HEK293T (cell line): ENCODE measurements at places on chromosomes 3 and 15.
A peak's percentile ranks its signal among the peaks of the same experiment; 100 is the strongest.

GRCh38 chr3:79081335-79081734 lies 686.5 kb downstream of the ROBO1 start:
- DNase-seq = no peak

DNA sequence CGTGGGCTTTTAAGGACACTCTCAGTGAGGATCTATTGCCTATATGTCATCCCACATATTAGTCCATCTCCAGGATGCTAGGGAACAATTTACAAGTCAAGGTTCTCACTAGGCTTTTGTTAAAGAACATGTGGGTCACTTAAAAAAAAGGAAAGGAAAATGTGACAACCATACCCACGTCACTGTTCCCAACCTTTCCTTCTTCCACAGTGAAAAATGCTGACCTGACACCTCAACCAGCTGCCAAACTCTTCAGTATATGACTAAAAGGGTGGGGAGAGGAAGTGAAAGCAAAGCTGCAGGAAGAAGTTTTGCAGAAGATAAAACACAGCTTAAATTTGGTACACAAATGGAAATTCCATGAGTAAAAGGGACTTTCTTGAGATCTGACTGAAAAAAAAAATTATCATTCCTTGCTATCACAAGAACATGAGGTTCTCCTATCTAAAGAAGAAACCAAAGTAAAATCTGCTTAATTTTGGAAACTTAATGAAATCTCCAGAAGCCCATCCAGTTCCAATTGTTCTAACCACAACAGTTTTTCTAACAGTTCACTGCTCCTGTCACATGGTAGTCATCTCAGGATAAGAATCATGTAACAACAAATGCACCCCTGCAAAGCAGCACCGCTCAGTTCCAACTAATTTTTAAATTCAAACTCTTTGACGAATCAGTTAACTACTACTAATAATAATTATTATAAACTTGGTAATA lies 117.0 kb upstream of the TSPAN3 start:
- DNase-seq = no peak

DNA sequence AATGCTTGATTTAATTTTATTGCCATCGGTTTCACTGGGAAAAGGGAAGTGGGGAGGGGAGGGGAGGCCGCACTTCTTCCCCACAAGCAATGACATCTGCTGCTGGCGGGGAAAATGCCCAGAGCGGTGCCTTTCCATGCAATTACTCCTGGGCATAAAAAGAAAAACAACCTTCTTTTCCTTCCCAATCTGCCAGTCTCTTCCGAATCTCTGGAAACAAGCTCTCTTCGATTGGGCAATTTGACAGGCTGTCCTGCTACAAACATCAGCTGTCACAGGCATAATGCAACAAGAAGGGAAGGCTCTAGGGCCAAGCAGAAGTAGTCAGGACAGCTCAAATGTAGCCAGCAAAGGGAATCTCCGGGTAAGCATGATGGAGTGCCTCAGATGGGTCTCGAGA lies 93.4 kb upstream of the STRIT1 start:
- no peak for DNase-seq

DNA sequence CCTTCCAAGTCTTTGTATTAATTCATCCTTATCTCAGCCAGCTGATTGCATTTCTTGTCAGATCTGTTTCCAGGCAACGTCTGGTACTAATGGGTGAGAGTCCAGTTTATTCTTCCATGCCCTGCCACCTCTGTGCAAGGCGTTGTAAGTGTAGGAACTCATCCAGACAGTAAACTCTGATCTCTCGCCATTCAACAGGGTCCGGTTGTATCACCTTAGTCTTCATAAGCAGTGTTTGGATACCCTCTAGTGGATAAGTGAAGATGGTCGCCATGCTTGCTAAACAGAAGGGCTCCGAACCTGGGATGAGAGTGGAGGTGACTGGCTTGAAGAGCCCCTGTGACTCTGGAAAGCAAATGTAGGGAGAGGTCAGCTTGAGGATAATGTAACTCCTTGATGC lies 51.6 kb upstream of the CMTM7 start:
- DNase-seq = peak; percentile 68

GRCh38 chr15:100103828-100104227 lies 237.9 kb downstream of the ADAMTS17 start:
- no peak for DNase-seq

GRCh38 chr3:37703626-37704025 lies 158.1 kb upstream of the CTDSPL start:
- no peak for DNase-seq

DNA sequence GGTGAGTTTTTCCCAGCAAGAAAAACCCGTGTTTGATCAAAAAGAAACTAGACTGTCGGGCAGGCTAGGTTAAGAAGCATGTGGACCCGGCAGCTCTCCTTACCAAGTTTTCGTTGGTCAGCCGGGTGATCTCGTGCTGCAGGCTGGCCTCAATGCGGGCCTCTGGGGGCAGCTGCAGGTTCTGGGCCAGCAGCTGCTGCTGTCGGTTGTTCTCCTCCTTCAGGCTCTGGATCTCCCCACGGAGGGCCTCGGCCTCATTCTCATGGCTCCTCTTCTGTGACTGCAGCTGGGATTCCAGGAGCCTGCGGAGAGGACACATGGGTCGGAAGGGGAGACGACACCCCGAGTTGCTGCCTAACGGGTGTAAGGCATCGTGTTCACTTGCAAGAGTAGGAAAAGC lies 44.5 kb upstream of the MYO5C start:
- DNase-seq = no peak

GRCh38 chr15:98896802-98897732 lies 110.5 kb downstream of the PGPEP1L start:
- DNase-seq = peak; percentile 21

DNA sequence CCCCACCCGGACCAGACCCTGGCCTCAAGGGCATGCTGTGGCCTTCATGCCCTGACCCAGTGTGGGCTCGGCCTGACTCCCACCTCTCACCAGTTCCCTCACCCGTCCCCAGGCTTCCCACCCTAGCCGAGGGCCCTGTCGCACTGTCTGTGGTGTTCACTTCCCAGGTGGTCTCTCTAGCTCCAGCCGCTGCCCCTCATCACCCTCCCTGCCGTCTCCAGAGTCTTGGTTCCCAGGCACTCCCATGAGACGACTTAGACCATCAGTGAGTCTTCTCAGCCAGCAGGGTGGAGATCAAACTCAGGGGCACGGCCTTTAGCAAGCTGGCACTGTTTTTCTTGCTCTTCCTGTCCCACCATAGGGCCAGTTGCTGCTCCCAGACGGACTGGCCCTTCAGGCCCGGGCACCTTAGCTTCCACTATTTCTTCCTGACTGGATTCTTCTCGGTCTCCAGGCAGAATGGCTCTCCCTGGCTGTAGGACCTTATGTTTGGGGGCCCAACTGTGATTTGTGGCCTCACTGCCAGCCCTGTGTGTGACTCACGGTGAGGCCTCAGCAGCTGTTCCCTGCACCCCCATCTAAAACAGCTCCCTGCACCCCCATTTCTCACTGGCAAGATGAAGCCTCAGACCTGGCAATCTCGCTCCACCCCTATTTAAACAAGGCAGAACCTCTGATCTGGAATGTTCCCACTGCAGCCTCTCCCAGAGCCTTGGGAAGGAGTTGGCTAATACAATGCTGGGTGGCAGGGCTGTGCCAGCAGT lies 9.4 kb upstream of the PCSK6 start:
- no peak for DNase-seq
